ENCODE measurements at places on chromosomes 5 and 9.

DNA sequence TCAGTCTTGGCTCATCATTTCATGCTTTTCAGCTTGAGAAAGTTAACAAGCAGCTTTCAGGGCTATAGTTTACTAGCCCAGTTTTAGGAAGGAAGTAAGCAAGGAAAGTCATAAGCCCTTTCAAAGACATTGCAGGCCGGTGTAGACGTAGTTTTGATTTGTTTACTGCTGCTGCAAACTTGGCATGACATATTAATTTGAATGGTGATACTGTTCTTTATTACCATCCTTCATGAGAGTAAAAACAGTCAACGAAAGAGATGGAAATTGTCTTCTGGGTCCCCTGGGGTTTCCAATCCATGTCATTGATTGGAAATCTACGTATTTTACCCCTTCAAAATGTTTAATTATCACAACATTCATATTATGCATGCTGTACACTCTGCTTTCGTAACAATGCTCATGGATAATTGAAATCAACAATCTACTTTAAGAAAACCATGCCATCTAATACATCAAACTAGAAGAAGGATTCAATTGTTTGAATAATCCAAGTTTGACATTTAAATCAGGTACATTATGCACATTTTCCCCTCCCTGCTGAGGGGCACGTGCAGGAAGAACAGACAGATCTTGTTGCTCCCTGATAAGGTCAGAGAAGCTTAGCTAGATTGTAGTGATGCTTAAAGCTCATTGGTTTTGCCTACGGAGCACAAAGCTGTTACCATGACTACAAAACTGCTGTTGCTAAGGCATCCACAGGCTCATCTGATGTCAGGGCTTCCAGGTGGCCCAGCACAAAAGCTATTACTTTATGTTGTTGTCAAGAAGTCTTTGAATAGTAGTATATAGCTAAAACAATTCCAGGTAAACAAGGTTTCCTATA lies 139.9 kb upstream of the PRLR start:
- DNase-seq: no peak

DNA sequence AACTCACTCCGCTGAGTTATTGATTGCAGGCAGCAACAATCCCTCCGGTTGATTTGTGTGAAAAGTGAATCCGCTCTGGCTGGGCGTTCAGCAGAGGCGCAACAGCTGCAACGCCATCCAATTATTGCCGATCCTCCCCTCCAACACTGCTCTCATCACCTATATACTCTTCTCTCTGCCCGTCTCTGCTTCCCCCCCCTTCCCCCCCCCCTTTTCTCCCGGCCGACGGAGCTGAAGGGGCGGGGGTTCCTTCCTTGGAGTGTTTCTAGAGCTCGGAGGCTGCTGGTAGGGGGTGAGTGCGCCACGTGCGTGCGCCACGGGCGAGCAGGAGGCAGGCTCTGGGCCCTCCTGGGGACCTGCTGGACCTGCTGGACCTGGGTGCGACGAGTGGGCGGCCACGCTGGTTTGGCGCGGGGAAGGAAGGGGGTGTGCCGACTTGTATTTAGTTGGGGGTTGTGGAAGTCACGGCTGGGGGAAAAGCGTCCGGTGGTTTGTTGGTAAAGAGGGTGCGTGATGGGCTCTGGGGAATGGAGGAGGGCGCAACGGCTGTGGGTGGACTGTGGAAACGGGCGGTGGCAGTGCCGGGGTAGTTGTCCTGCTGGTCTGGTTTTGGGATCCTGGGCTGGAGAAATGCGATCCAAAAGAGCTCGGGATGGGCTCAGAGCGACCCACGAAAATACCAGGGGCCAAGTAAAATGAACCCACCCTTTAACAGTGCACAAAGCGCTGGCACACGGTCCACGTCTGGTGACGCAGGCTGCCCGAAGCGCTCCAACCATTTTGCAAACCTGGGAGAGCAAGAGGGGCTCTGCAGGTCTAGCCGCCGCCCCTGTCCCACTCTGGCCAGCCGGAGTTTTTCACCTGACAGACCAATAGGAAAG lies 6.4 kb upstream of the MEF2C start:
- peak; percentile 86 for DNase-seq

GRCh38 chr9:136553581-136553980 lies 7.7 kb upstream of the NOTCH1 start:
- no peak for DNase-seq

- no peak for DNase-seq
These were observed 19.0 kb upstream of the SCAMP1 start for GRCh38 chr5:78341440-78341839.

GRCh38 chr9:104872656-104873488 lies 55.1 kb downstream of the ABCA1 start:
- DNase-seq: peak; percentile 83

GRCh38 chr9:133635098-133635497 lies 1.1 kb upstream of the DBH start:
- DNase-seq: no peak

GRCh38 chr5:175621971-175622370 lies 35.9 kb upstream of the HRH2 start:
- DNase-seq: no peak

GRCh38 chr9:120151149-120151548 lies 428.8 kb downstream of the CDK5RAP2 start:
- DNase-seq: no peak

- DNase-seq: no peak
These were observed 47.8 kb downstream of the PLK2 start for GRCh38 chr5:58412081-58412480.

DNA sequence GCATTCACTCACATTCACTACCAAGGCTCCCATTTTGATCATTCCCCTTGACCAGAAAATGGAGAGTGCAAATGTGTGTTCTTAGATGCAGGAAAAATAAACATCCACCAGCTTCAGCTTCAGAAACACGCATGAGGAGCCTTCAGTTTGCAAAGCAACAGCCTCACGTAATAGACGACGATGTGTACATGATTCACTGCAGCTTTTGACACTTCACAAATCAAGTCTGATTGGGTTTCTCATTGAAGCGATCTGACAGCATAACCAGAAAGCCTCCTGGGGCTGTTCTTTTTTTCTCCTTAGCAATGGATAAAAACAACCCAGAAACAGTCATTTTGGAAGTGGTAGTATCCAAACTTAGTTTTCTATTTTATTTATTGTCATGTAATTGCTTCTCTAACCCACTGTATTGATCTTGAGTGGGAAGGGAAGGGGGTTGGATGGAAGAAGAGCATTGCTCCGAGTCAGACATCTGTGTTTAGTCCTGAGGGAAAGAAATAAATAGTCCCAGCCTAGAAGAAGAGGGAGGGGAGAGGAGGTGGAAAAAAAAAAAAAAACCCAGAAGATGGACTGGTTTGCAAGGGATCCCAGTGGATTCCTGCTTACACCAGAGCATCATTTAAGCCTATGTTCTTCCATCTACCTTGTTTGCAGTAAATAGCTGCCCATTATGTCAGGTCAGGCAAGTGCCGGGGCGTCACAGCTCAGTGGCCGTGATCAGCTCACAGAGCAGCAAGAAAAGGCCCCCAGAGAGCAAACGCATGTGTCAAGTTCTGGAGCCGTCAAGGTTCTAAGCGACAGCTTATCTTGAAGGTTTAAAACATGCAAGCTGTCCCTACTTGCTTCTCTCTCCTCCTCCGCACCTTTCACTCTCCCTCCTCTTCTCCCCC lies 190.2 kb upstream of the SNX2 start:
- DNase-seq: no peak

DNA sequence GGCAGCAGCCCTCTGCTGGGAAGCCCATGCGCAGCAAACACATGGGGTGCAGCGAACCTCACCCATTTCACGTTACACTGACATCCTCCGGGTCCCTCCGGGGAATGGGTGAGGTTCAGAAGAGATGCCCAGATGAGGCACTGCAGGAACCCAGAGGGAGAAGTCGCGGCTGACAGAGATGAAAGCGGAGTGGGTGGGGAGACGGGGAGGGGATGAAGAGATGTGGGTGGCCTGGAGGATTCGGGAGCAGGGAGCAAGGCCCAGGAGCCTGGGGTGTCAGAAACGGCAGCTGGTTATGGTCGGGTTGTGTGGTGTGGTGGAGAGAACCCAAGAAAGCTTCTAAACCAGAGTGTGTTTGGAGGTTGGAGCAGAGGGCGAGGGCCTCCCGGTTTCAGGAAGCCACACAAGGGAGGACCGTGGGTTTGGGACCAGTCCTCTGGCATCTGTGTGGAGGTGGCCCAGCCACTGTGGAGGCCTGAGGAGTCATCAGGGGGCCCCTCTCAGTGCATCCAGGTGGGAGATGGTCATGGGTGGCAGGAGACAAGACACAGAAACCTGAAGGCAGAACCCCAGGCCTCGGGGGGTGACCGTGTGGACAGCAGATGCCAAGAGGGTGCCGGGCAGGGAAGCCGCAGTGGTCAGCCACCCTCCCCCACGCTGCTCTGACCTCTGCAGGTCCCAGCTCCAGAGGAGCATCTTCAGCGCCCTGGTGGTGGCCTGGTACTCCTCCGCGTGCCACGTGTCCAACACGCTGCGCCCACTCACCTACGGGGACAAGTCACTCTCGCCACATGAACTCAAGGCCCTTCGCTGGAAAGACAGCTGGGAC lies 8.6 kb downstream of the UCK1 start:
- DNase-seq: no peak

- DNase-seq: no peak
These were observed 78.1 kb upstream of the MAST4 start for GRCh38 chr5:66518052-66518451.

- no peak for DNase-seq
These were observed 10.9 kb upstream of the JMY start for GRCh38 chr5:79225026-79225425.

GRCh38 chr9:101307051-101307450 lies 77.8 kb downstream of the BAAT start:
- no peak for DNase-seq

DNA sequence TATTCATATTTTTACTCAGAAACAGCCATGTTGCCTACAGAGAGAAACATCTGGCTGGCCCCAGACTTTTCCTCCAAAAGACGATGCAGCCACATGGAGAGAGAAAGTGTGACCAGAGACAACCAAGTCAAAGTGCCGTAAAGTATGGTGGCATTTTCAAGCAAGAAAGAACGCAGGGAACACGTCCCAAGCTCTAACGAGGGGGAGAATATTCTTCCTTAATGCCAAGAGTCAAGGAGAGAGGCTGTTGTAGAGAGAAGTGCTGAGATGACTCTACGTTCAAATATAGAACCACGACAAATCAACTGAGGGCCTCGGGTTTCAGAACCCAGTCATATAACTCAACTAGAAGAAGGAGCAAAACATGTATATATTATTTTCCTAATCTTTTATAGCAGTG lies 55.9 kb downstream of the FNBP1 start:
- DNase-seq: no peak

- DNase-seq: no peak
These were observed 75.6 kb upstream of the SPRY4 start for GRCh38 chr5:142400415-142400814.

- no peak for DNase-seq
These were observed 1.6 kb downstream of the CEMIP2 start for GRCh38 chr9:71766663-71767062.

DNA sequence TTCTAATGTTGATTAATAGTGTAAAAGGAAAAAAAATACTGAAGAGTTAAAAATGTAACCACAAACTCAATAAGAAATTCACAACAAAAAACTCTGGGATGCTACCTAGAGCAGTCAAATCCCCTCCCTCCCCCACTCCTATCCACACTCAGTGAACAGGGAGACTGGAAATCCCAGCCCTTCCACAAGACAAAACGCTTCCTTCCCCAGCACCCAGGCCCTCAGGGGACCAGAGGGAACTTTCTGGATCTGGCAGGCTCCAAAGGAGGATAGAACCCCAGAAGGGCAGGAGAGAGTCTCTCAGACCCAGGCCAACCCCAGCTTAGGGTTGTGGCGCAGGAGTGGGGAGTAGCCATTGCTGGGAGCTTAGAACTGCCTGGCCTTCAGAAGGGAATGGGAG lies 55.0 kb downstream of the DCP2 start:
- DNase-seq: no peak

DNA sequence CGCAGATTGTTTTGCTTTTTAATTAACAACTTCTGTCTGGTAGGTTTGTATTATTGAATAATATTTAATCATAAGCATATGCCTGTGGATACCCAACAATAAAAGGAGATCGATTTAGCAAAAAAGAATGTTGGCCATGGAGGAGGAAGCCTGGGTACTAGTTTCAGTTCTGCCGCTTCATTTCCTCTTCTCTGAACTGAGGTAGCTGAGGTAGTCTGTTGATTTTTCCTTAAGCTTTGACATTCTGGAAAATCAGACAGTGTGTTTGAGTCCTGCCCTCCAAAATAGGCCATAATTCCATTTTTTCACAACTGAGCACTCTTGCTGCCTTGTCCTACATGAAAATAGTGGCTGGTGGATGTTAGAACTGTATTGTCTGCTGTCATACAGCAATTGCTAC lies 6.0 kb upstream of the GPR21 start:
- no peak for DNase-seq
